Activated naive CD4-positive, alpha-beta T cell treated with anti-CD3 and anti-CD28 coated beads, Interleukin-2, amount 10 ng/mL, durations not matched to agents 7 days and 5 days (primary cell): ENCODE measurements at places on chromosomes 5 and 9.

- DNase-seq, result no peak
Observed at GRCh38 chr9:112332674-112332976, 794 bp downstream of the PTBP3 start.

DNA sequence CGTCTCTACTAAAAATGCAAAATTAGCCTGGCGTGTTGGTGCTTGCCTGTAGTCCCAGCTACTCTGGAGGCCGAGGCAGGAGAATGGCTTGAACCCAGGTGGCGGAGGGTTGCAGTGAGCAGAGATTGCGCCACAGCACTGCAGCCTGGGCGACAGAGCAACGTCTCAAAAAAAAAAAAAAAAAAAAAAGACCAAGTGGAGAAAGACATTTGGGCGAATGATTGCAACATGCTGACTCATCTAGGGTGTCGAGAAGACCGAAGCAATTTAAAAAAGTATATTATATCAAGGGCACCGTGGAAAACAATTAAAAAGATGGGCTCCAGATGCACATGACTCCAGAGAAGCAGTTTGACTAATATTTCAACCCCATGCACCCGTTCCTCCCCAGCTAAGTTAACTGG, 9.2 kb downstream of the KLF4 start:
- DNase-seq, result no peak

GRCh38 chr9:87615547-87616148, 110.3 kb upstream of the CTSL start:
- DNase-seq, result no peak

DNA sequence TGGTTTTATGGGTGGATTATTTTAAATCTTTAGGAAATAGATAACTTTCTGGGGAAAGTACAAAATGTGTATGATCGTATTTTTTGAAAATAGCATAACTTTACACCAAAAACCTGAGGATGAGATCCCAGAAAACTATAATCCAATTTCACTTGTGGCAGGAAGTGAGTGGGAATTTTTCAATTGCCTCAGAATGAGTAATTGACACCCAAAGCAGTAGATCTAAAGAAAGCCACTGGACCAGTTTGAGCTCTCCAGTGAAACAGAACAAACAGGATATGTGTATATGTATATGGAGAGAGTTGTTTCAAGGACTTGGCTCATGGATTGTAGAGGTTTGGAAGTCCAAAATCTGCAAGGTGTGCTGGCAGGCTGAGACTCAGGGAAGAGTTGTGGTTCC, 109.2 kb upstream of the SHB start:
- no peak for DNase-seq
